NCI-H2171 treated with DMSO at 0.1 percent for 48 hours (cell line): ENCODE measurements at places on chromosomes 7 and 10.

GRCh38 chr10:97748116-97748515 lies 11.2 kb downstream of the ZFYVE27 start:
- DNase-seq: no peak

- DNase-seq: no peak
These were observed 417.1 kb downstream of the SUGCT start for GRCh38 chr7:40551685-40552576.

DNA sequence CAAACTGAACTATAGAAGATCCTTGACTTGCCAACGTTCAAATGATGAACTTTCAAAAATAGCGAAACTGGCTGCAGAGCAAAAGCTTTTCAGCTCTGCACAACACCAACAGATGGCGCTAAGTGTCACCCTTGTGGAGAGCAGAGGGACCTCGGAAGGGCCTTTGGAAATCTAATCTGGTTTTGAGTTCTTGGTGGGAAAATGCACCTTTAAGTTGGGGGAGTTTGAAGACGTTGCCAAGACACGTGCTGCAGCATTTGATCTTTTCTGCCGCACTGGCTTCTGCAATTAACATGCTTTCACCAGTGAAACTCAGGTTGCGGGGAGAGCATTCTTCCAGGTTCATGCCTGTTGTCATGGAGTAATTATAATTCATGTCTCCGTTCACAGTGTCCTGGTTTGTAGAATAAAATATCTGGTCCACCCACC lies 26.3 kb upstream of the WDR11 start:
- no peak for DNase-seq

GRCh38 chr7:24788961-24789576 lies 31.8 kb upstream of the GSDME start:
- no peak for DNase-seq

- DNase-seq: no peak
These were observed 74.4 kb upstream of the SFMBT2 start for GRCh38 chr10:7485244-7485556.

- DNase-seq: peak; percentile 27
These were observed 32.1 kb downstream of the JCAD start for GRCh38 chr10:30027057-30028005.

GRCh38 chr10:88592906-88593305 lies 6.3 kb downstream of the LIPJ start:
- DNase-seq: no peak

- DNase-seq: peak; percentile 46
These were observed at the start of gene ARHGAP12 for GRCh38 chr10:31928549-31929260. Gene ARHGAP12, minus strand, starts transcription at chr10:31928831. Its CDS starts 19,976 bp downstream, at chr10:31908855.

DNA sequence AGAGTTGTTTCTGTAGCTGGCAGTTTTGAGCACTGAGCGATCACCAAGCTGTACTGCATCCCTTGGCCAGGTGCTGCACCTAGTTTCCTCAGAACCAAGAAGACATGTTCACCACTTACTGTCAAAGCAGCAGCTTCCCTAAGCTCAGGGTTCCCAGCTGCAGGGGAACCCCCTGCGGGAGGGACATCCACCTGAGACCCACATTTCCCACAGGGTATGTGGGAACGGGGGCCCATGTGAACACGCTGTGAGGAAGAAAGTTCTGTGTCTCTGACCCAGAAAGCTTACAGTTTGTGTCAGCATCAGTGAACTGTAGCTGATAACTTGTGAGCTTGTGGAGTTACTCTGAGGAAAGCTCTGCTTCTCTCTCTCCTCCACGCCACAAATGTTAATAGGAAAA lies 436.8 kb upstream of the IGFBP3 start:
- no peak for DNase-seq

DNA sequence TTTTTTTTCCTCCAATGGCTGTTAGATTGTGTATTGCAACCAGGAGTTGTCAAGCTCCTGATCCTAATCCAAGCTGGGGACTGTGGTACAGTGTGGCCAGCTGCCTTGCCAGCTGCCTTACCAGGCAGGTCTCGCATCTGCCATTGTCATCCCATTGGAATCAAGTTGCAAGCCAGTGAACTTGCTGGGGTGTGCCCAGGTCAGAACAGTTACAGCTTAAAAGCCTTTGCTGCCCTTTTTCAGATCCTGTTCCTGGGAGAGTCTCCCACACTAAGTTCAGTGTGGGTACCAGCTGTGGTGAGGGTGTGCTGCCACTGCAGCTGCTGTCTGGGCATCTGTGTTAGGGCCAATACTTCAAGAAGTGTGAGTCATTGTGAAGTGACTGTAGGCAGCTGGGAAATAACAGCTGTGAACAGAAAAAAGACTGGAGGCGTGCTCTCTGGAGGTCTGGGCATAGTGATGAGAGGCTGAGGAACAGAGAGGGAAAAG lies 72.8 kb downstream of the CCNY start:
- peak; percentile 93 for DNase-seq

DNA sequence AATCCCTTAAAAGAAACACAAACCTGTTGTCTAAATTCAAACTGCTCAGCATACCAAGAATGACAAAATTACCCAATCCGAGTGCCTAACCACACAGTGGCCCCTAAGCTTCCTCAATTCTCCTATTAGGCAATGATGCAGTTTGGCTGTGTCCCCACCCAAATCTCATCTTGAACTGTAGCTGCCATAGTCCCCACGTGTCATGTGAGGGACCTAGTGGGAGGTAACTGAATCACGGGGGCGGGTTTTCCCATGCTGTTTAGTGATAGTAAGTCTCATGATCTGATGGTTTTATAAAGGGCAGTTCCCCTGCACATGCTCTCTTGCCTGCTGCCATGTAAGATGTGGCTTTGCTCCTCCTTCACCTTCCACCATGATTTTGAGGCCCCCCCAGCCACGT lies 21.9 kb downstream of the PSAP start:
- no peak for DNase-seq

DNA sequence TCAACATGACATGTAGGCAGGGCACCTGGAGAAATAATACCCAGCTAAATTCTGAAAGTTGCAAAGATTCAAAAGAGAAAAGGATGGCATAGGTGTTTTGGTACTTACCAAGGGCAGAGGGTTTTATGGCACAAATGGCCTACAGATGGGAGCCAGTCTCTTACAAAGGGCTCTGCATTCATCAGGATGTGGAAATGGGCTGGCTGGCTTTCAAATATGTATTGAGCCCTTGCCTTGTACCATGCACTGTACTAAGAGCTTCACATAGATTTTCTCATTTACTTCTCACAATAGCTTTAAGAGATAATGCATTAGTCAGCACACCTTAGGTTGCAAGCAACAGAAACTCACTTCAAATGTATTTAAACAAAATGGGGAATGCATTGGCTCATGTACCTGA lies 327.1 kb downstream of the BICC1 start:
- no peak for DNase-seq

DNA sequence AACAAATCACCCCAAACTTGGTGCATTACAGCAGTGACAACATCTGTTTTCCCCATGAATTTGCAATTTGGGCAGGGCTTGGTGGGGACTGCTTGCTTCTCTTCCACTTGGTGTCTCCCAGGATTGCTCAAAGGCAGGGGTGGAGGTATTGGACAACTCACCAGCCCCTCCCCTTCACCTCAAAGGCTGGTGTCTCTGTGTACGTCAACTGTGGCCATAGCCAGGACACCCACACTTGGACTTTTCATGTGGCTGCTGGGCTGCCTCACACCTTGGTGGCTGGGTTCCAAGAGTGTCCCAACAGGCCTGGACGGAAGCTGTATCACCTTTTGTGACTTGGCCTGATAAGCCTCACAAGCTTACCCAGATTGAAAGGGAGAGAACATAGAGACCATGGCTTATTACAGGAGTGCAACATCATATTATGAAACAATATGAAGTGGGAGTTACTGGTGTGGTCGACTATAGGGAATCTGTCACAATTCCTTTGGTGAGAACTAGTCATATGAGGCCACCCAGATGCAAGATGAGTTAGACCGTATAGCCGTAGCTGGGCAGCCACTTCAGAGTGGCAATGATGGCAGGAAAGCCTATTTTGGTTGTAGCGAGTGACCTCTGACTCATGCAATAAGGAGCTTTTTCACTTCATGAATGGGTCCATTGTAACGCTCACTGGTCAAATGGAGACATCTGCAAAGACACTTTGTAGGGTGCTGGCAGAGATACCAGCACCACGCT lies 187.6 kb upstream of the ITGB1 start:
- no peak for DNase-seq

- DNase-seq: no peak
These were observed 194.8 kb downstream of the ABCA13 start for GRCh38 chr7:48366096-48366495.

GRCh38 chr7:2350861-2351260 lies 3.8 kb upstream of the EIF3B start:
- DNase-seq: no peak

GRCh38 chr7:111982133-111982532 lies 224.1 kb downstream of the DOCK4 start:
- DNase-seq: no peak

DNA sequence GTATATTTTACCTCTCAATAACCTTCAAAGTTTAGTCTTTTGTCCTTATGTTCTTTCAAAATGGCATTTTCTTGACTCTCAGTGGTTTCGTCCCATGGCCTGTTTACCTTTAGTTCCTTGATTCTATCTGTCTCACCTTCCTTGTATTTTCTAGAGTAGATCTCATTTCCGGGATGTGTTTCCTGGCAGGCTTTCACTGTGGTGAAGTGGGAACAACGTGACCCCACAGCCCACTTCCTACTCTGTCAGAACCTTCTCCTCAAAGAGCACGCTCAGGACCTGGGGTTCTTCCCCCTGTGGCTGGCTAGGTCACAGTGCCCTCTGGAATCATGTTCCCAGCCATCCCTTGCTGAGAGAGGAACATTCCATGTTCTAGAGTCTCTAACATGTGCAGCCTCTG lies 129.9 kb upstream of the ZNF32 start:
- DNase-seq: no peak

- DNase-seq: no peak
These were observed 93.4 kb upstream of the ZNF479 start for GRCh38 chr7:57225666-57226065.

DNA sequence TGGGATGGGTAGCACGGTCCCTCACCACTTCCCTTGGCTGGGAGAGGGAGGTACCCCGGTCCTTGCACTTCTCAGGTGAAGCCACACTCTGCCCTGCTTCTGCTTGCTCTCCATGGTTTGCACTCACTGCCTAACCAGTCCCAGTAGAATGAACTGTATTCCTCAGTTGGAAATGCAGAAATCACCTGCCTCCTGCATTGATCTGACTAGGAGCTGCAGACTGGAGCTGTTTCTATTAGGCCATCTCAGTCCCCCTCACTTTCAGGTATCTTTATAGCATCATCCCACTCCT lies 264.9 kb downstream of the ZWINT start:
- DNase-seq: no peak

- DNase-seq: no peak
These were observed 67.7 kb upstream of the CC2D2B start for GRCh38 chr10:95840121-95840520.

GRCh38 chr7:11315666-11316258 lies 342.1 kb downstream of the PHF14 start:
- no peak for DNase-seq

DNA sequence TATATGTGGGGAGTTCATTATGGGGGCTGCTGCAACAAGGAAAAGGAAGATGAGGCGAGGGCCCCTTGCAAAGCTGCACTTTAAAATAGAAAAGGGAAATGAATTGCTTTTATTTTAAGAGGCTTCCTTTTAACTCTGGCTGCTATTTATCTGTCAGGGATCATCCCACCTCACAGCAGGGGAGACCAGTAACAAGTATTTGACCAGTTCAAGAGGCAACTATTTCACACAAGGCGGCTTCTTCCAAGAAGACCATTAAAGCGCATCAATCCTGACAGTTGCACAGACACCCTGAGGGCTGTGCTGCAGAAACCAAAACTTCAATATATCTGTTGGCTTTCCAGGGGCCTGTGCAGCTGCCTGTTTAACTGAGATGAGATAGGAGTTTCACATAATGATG lies 1009.2 kb downstream of the SORCS3 start:
- DNase-seq: no peak

DNA sequence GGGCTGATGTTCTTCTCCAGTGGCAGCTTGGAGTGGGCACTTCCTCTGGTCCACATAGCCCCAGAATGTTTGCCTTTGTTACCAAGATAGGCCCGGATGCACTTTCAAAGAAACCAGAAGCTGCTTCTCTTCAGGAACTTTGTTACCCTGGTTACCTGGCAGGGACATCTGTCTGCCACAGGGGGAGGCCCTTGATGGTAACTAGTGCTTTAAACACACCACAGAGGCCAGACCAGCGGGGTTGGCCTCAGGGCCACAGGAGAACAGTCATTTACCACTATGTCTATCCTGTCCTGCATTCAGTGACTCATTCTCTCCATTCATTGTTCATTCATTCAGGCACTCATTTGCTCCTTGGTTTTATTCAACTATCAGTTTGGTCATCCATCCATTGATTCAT lies 11.9 kb upstream of the PLEKHA1 start:
- no peak for DNase-seq

DNA sequence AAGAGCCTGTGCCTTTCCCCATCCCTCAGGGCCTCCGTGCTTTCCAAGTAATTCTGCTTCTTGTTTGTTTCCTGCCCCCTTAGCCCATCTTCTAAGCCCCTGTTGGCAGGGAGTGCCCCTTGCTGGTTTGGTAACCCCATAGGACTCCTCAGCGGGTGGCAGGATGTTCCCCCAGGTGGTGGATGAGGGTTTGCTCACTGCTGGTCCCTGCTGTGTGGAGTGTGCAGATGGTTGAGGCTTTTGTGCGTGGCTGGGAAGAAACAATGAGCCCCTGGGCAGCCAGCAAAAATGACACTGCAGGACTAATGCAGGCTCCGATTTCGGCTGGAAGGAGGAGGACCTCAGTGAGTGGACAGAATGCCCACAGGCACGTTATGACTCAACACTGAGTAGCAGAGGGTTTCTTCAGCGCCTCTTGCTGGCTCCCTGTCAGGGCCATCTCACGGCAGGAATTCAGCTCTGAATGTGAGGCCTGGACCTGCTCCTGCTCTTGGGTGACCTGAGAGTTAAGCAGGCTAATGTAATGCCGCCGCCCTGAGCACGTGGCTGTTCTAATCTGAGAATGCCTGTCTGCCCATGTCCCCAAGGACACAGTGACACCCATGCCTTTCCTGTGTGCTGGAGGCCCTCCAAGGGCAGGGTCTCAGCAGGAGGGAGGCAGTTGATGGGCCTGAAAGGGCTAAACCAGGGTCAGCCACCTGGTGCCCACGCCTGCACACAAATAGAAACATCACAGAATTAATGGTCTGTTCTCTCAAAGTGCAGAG lies 16.6 kb downstream of the BAG3 start:
- DNase-seq: peak; percentile 33

DNA sequence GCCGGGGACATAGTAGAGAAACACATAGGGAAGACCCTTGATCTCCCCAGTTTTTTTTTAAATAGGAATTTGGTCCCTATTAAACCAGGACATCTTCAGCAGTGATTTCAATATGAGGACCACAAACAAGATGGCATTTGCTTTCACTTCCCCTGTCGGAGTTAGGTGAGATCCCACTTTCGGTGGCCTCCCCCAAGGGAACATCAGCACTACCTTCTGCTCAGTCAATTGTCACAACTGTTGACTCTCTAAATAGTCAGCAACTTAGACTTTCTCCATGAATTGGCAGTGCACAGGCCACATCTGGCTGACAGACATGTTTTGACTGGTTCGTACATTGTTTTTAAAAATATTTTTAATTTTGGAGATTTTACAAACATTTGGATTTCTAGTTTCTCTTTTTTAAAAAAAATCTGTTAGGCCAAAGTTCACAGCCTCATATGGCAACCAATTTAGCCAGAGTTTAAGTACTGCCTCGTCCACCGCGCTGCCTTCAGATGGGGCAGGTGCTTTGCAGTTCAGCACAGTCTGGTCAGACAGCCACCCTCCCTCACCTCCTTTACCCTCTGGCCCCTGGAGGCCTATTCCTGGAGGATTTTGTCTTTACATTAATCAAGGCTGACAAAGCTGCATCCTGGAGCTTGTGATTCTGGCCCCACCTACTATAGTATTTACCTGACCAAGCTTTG lies 139.2 kb upstream of the PRR15 start:
- no peak for DNase-seq
